ENCODE measurements at places on chromosomes 5 and 9. TPM values are rescaled to one million over a fixed set of nuclear protein-coding genes. Genes with fewer than 3 reads are reported as not detected.

RLN2 gene
- total RNA-seq, result not detected

C8G gene
- total RNA-seq, result not detected

CDC14B gene
- 14.8 TPM for total RNA-seq

RNF208 gene
- total RNA-seq, result 2.4 TPM

FREM1 gene
- total RNA-seq, result 0.09 TPM

SCAI gene
- total RNA-seq, result 6.9 TPM

MUSK gene
- total RNA-seq, result 1.7 TPM

CDKN2B gene
- 41.6 TPM for total RNA-seq

NR6A1 gene
- total RNA-seq, result 4.0 TPM

EGFL7 gene
- 34.2 TPM for total RNA-seq

TAF1L gene
- not detected for total RNA-seq

NUP214 gene
- total RNA-seq, result 24.1 TPM

CNTFR gene
- not detected for total RNA-seq

HCN1 gene
- total RNA-seq, result not detected

SPOCK1 gene
- 21.9 TPM for total RNA-seq

DDX4 gene
- not detected for total RNA-seq

TMC1 gene
- 3.1 TPM for total RNA-seq

Measured in esophagus squamous epithelium (tissue), 5 donors.